ENCODE measurements at places on chromosomes 6 and 20.
A peak's percentile ranks its signal among the peaks of the same experiment; 100 is the strongest.

DNA sequence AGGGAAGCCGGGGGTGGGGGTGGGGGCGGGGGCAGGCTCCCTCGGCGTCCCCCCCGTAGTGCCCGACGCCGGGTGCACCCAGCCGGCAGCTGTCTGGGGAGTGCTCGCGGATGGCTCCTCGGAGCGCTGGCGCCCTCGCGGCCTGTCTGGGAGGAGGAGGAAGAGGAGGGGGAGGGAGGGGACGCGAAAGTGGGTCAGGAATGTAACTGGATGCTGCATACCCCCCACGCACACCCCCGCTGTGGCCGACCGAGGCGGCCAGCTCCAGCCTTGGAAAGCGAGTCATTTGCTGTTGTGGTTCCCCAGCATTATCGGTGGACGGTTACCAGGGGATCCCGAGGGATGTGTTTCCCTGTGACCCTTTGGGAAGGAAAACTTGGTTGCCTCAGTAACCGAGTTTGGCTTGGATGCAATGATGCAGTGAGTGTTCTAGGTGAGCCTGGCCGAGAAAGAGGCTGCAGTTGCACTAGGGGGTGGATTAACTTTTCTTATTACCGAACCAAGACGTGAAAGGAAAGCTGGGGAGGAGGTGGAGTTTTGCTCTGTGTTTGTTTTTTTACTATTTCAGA lies 55.2 kb upstream of the RREB1 start:
- DNase-seq, result no peak

DNA sequence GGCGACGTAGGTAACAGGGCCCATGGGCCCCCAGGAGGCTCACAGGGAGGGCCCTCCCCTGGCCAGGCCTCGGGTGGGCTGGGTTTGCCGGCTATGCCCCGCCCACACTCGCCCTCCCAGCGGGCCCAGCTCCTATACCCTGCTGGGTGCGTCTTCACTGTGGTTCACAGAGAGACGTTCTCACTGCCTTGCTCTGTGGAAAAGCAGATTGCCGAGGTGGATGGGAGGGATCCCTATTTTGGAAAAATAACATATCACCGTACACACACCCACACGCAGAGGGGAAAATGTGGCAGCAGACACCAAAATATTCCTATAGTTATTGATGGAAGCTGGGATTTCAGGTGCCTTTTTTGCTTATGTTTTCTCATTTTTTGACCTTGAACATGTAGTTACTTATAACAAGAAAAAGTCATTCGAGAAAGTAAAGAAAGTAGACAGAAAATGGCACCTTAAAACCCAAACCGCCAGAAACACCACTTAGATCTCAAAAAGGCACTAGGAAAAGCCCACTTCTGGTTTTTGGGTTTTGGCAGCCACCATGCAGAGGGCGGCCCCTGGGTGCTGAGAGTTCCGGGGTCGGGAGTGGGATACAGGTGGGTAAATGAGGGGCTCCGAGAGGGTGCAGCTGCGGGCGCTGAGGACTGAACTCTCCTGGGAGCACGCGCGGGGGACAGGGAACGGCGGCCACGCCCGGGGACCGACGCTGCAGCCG lies 49.4 kb downstream of the TMEM242 start:
- peak; percentile 74 for DNase-seq

GRCh38 chr20:21147593-21147992 lies 21.7 kb downstream of the KIZ start:
- DNase-seq, result no peak

DNA sequence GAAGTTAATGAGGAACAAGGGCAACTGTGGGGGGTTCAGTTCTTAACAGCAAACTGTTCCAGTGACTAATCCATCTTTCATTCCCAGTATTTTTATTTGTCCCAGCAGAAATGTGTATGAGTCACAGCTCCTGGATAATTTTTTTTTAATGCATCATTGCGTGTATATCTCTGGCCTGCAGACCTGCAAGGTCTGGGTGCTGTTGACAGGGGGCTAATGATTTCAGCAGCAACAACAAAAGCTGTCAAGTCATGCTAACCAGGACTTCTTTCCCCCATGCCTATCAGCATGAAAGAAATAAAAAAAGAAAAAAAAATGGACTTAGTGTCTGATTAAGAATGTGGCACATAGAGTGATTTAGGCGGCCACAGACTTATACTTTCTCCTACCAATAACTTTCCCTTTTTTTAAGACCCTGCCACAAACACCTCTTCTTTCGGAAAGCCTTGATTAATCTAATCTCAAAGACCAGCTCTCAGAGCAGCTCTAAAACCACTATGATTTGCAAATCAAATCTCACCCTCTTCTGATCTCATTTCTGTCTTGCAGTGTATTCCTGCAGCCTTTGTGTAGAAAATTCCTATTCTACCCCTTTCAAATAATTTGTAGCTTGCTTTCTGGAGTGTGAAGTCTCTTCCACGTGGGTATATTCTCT lies 14.2 kb upstream of the PREX1 start:
- DNase-seq, result no peak

DNA sequence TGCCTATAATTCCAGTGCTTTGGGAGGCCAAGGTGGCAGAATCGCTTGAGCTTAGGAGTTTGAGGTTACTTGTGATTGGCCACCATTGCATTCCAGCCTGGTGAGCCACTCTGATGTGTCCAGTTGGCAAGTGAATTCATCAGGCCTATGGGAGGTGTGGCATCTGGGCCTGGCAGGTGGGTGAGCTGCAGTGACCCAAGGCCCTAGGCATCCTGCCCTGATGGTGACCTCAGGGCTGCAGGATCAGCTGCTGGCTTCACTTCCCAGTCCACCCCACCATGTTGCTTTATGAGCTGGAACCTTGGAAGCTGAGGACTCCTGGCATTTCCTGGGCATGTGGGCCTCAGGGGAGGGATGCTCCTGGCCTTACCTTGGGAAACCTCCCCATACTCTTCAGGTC lies 20.5 kb downstream of the RSPH9 start:
- no peak for DNase-seq

- DNase-seq, result no peak
Observed at GRCh38 chr20:6732001-6732447, 35.5 kb upstream of the BMP2 start.

DNA sequence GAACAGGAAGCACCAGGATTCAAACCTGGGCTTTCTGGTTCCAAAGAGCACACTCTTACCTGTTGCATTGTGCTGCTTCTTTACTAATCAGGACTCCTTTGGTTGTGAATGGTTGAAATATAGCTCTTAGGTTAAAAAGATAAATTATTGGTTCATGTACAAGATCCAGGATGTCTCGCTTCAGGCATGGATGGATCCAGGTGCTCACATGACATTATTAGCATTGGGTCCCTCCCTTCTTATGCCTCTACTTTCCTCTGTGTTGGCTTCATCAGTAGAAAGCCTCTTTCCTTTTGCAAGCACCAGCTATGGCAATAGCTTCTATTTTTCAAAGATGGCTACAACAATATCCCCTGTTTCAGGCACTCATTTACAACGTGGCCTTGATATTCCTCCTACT lies 217.7 kb upstream of the SULF2 start:
- no peak for DNase-seq

DNA sequence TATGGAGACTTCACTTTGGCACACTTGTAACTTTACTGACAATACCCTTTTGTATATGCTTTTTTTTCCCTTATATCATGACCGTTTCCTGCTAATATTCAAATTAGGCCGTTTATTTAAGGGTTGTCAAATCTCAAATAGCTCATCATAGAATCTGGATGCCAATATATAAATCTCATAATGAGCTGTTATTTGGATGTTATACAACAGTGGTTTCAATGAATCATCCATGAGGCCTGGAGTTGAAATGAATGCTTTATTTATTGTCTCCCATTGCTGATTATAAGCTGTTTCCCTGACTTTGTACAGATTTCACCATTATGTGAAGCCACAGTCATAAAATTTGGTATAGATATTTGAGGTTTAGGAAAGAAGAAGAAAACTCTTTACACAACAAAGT lies 256.1 kb downstream of the PLCB1 start:
- DNase-seq, result no peak

DNA sequence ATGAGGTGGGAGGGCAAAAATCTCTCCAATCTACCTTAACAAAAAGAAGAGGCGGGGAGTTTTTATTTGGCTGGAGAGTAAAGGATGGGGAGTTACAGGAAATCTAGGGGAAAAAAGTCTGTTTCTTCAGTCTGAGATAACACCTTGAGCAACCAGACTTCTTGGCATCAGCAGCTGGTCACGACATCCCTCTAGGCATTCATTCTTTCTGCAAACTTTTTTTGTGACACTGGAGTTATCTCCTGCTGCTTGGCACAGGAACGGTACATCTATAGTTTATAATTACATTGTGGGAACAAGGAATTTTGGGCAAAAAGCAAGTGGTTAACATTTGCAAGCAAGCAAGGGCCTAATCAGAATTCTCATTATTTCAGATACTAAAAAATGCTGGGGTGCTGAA lies 50.6 kb upstream of the IFNGR1 start:
- no peak for DNase-seq

DNA sequence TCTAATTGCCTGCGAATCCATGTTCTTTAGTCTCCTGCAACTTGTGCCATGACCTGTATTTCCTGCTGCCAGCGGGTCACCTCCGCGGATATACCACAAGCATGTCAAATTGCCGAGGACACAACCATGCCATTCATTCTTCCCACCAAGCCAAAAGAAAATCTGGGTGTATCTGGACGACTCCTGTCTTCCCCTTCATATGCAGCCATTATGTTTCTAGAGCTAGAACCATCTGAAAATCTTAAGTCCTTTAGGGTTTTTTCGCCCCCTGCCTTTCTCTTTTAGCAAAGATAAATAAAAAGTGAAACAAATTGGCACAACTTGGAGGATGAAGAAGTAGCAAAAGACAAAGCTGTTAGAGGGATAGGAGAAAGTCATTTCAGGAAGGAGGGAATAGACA lies 242.6 kb downstream of the ARID1B start:
- DNase-seq, result no peak

- DNase-seq, result no peak
Observed at GRCh38 chr6:47160702-47161101, 118.6 kb upstream of the ADGRF1 start.

DNA sequence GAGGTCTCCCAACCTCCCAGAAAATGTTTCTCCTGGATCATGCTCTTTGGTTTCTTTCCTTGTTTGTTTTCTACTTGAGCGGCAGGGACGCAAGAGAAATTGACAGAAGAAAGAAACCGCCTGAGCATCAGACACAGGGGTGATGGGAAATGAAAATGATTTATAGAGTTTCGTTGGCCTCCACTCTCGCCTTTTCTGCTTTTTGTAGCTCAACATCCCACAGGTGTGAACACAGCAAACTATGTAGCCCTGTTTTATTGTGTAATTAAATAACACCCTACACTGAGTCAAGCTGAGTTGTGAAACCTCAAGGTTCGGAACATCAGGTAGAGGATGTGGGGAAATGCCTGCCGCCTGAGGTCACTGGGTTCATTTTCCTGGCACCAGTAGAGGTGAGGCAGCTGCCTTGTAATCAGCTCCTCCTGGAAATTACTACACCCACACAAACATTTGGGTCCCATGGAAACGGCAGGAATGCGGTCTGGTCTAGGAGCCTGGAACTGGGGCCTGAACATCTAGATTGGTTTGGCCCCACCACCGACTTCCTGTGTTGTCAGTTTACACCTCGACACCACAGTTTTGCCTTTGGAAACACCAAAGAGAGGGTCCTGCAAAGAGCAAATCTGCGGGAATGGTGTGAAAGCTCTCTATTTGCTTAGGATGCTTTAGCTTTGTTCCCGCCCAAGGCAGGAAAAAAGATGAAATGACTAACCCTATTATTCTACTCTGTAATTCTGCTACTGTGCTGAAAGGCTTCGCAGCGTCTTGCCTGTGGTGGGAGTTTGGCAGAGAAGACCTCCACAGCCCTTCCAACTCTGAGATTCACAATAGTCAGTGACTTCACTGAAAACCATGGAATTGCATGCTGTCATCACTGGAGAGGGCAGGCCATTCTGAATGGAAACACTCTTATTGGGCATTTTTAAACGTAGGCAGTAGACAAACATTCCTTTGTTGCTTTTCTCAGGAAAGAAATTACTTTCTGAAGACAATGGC lies 53.0 kb downstream of the ADAT2 start:
- DNase-seq, result peak; percentile 29

DNA sequence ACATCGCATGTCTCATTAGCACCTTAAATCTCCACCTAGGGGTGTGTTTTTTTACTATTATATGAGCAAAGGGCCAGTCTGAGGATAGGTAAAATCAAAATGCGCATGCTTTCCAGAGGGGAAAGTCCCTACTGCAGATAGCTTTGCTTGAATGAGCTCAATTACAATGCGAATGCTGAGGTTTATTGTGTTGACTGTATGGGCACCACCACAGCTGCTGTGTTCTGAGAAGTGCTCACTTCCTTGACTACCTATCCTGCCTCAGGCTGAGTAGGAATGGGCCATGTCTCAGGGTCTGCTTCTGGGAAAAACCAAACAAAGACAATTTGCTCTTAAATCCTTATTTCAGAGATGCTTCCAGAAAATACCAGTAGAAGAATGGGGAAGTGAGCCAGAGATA lies 36.6 kb downstream of the MOCS1 start:
- no peak for DNase-seq

DNA sequence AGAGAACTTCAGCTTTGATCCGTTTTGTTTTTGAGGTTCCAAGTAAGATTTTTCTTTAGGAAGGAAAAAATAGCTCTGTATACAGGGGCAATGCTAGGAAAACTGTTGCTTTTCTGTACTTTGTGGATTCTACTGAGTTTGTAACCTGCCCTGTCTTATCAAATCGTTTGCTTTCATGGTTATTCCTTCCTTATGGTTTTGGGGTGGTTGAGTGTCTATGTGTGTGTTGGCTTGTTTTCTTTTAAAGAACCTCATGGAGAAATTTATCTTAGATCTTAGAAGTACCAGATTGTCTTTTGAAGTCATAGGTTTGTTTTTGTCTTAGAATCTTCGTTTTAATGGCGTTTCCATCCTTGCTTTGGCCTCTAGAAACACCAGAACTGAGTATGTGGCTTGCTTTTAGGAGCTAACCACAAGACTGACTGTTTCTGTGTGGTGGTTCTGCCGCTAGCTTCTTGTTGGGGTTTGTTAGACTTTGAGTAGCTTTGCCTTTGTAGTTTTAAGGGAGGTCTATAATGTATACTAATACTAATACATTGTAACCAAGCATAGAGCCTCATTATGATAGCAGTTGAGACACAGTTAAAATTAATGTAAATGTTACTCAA lies 86.8 kb downstream of the RPP40 start:
- no peak for DNase-seq

- no peak for DNase-seq
Observed at GRCh38 chr6:149711711-149712110, 6.2 kb downstream of the LATS1 start.

- no peak for DNase-seq
Observed at GRCh38 chr20:38180781-38181180, 15.7 kb upstream of the TGM2 start.

DNA sequence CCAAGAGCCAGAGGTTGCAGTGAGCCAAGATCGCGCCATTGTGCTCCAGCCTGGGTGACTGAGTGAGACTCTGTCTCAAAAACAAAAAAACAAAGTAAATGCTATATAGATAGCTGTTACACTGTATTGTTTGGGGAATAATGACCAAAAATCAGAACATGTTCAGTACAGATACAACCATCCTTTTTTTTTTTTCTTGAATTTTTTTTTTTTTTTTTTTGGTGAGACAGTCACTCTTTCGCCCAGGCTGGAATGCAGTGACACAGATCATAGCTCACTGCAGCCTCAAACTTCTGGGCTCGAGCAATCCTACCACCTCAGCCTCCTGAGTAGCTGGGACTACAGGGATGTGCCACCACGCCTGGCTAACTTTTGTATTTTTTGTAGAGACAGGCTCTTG lies 63.7 kb downstream of the BCAS4 start:
- no peak for DNase-seq

Measured in stimulated activated effector memory CD8-positive, alpha-beta T cell treated with anti-CD3 and anti-CD28 coated beads, Interleukin-12 subunit alpha, Interleukin-12 subunit beta, amount 100 ng/mL, for 72 hours (primary cell).